ENCODE measurements at places on chromosomes 6 and 20.

DNA sequence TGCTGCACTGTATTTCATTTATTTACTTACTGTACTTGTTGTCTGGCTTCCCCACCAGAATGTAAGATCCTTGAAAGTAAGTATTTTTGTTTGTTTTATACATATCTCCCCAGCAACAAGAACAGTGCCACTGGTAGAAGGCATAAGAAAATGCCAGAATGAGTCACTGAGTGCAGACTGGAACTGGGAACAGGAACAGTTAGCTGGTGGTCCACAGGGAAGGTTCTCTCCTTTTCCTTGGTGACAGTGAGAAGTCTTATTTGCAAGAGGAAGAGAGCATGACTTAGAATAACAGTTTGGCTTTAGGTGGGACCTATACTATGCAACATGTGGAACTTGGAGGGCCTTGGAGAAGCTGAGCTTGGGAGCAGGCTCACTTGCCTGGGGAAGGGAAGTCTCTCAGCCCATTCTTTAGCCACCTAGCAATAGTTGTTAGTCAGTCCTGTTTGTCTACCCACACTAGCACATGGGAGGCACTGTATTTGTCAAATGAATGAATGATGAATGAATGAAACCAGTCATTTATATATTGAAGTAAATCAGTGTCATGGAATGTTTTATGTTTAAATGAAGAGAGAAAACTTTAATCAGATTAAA, 203.5 kb downstream of the KCNQ5 start:
- DNase-seq = no peak

DNA sequence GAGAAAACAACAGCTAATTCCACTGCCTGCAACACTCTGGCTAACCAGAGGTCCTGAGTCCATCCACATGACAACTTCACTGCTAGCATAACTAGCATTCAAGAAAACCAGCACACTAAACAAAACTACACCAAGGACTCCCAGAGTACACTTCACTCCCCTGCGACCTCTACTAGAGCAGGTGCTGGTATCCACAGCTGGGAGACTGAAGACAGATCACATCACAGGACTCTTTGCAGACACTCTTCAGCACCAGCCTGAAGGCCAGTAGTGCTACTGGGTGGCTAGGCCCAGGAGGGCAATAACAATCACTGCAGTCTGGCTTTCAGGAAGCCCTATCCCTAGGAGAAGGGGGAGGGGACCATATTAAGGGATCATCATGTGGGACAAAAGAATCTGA, 54.4 kb upstream of the MYB start:
- no peak for DNase-seq

GRCh38 chr6:135464634-135465033, 32.9 kb downstream of the AHI1 start:
- no peak for DNase-seq

DNA sequence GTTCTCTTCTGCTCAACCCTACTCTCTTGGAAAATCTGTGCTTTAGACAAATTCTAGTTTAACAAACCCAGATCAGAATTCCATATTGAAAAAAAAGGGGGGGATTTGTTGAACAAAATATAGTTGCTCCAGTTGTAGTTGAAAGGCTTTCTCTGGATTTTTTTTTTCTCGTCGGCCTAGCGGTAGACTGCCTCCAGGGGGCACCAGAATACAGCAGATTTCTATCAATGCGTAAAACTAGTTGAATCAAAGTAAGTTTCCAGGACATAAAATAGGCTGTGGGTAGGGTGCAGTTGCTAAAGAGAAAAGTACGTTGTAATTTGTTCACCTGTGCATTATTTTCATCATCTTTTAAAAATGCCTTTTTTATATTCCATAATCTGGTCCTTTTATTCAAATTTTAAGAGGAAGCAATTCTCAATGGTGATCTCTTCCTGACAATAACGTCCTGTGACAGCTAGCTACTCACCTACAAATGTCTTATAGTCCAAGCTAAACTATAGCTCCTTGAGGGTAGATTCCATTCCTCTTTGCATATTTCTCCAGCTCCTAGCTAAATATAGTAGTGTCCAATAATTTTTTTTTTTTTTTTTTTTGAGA, 105.4 kb downstream of the PERP start:
- peak; percentile 32 for DNase-seq

DNA sequence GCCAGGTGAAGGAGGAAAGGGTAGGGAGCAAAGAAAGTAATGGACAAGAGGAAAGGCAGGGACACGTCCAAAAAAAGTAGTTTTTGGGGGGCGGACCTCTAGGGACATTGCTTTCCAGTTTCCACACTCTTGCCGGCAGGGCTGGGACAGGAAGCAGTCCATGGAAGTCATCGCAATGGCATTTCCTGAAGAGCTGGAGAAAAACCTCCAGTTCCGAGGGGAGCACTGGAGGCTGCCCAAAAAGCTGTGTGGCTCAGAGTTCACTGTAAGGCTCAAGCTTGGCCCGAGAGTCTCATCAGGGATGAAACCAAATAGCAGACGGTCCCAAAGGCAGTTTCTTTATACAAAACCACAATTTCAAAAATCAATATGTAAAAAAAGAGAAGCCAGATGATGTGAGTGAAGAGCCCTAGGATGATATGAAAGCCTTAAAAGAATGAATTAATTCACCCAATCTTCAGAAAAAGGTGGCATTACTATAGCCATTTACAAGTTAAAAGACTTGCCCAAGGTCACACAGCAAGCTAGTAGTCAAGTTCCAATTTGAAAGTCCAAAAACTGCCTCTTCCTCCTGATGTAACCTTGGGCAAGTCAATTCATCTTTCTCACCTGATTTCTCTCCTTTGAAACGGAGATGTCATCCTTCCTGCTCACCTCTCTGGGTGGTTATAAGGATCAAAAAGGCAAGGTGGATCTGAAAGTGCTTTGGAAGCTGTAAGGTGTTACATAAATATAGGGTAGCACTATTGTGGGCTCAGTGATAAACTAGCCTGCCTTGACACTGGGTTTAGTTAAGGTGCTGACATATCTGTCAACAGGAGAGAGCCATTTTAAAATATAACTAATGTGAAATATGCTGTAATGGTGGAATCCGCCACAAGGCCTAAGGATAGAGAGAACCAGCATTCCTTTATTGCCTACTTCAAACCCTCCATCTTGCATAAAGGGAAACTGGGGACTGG, 9.1 kb downstream of the BCL2L1 start:
- peak; percentile 46 for DNase-seq

DNA sequence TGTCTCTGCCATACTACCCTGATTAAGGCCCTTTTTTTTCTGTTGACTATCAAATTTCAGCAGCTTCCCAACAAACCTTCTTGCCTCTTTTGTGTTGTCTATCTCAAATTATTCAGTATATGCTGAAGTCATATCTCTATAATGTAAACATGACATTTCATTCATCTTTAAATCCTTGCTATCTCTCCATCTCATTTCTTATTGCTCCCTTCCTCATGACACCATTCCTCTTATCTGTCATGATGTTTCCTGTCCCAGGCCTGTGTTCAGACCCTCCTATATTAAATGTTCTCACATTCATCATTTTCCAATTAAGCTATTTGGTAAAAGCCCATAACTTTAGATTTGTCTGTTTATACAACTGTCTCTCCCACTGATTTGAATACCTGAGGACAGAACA, 482.6 kb downstream of the EPM2A start:
- no peak for DNase-seq

All from iPS-NIHi11 (cell line).